ENCODE measurements at places on chromosomes 2 and 18.

DNA sequence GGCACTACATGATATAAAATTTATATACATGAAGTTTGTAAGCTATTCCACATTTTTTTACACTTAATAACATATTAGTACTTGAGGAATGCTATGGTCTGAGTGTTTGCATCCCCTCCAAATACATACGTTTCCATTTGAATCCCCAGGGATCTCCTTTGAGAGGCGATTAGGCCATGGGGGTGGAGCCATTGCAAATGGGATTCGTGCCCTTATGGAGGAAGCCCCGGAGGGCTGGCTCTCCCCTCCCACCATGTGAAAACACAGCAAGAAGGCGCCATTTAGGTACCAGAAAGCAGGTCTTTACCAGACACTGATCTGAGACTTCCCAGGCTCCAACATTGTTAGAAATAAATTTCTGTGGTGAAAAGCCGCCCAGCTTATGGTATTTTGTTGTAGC lies 20.8 kb upstream of the MBP start:
- DNase-seq, result no peak

DNA sequence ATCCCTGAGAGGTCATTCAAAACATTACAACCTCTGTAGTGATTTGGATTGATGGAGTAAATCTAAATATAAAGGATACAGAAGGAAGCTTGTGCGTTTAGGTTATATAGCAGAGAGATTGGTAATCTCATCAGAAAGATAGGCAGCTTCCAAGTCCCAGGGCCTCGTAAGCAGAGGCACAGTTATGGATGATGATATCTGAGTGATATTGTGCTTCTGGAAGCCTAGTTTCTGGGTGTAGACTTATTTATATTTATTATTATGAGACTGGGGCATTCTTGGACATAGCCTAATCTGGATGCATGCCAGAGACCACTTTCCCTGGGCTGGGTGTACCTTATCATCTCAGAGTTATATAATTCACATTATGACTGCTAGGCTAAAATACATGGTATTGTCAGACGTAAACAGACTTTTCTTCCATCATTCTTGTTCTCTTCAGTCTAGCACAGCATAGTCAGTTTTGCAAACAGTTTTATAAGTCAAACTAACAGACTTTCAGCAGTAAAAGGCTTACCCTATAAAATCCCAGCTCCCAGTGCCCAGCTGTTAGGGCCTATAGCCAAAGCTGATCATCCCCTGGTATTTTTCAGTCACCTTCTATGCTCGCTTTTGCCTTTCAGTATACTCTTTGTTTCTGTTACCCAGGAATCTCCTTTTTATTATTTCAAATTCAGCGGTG lies 47.9 kb downstream of the RAB3GAP1 start:
- DNase-seq, result no peak

DNA sequence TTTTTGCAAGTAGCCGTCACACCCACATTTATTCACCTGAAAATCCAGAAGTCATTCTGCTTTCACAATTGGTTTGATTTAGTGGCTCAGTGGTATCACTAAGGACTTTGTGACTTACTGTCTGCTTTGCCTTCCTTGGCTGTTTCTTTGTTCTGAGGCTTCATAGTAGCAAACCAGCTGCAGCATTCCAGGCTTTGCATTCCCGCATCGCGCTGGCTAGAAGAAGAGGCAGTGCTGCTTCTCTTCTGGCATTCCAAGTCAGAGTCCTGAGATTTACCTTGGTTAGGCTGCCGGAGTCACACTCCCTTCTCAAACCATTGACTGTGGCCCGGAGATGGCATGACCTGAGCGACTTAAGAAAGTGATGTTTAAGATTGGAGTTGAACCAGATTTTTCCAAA lies 35.1 kb downstream of the MYO1B start:
- DNase-seq, result no peak

GRCh38 chr2:60306267-60306861 lies 247.1 kb downstream of the BCL11A start:
- peak; percentile 20 for DNase-seq

DNA sequence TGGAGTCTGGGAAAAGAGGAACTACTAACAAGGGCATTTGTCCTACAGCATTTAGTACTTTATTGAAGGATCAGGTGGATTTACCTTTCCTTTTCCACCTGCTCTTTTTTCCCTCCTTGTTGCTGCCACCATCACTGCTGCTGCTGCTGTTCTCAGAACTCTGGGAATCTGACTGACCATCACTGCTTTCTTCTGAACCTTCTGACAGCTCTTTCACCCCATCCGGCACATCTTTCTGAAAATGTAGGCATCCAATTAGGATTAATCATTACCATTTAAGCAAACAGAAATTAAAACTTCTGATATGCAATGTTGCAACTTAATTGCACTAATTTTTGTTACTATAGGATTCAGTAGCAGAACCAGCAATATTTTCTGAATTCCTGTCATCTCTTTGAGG lies 79.0 kb downstream of the ASXL2 start:
- no peak for DNase-seq

- DNase-seq, result no peak
Measured at GRCh38 chr2:23532391-23533337, 147.7 kb downstream of the KLHL29 start.

GRCh38 chr2:99939135-99939534 lies 203.3 kb downstream of the AFF3 start:
- DNase-seq, result no peak

DNA sequence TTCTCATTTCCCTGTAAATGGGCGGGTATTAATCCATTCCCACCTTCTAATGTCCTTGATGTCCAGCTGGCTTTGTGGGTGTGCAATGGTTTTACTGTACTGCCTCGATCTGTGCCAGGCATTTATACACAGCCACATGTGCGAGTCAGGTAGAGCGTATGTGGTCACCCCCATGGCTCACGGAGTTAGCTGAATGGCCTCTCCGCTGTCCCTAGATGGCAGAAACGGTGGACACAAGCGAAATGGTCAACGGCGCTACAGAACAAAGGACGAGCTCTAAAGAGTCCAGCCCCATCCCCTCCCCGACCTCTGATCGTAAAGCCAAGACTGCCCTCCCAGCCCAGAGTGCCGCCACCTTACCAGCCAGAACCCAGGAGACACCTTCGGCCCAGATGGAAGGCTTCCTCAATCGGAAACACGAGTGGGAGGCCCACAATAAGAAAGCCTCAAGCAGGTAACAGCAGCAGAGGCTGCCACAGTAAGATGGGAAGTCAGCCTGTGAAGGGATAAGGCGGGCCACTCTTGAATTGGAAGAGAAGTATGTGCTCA lies 59.1 kb upstream of the EML6 start:
- no peak for DNase-seq

GRCh38 chr2:219460424-219460926 lies 25.8 kb downstream of the SPEG start:
- no peak for DNase-seq

DNA sequence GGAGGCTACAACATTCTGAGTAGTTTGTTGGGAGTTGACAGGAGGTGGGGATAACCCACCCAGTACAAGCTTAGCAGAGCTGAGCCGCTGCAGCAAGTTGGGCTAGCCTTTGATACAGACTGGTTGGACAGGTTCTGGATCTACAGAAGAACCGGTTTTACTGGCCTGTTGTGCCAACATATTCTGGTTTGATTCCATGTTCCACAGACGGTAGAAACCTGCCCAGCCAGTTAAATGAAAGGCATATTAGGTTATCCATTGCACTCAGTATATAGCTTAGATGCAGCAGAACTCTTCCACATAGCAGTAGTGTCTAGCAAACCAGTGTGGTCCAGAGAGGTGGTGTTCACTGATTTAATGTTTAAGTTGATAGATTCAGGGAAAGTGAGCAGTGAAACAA lies 19.3 kb upstream of the RBBP8 start:
- DNase-seq, result no peak

DNA sequence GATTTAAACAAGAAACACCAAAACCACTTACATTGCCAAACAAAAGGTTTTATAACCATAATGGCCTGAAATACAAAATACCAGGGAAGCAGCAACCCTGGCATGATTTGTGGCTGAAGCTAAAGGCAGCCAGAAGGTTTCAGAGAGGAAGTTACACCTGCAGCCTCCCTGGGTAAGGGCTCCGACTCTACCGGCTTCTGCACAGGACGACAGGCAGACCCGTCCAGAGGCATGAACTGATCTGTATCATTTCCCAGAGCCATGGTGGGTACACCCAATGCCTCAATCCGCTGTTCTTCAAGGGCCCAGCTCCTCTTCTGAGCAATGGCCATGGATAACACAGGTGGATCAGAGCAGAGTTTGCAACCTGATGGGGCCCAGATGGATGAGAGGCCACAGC lies 71.6 kb downstream of the PXDN start:
- DNase-seq, result no peak

GRCh38 chr2:85802354-85803103 lies 48.7 kb downstream of the ATOH8 start:
- DNase-seq, result no peak

- DNase-seq, result no peak
Measured at GRCh38 chr2:105812180-105813044, 67.7 kb downstream of the NCK2 start.

DNA sequence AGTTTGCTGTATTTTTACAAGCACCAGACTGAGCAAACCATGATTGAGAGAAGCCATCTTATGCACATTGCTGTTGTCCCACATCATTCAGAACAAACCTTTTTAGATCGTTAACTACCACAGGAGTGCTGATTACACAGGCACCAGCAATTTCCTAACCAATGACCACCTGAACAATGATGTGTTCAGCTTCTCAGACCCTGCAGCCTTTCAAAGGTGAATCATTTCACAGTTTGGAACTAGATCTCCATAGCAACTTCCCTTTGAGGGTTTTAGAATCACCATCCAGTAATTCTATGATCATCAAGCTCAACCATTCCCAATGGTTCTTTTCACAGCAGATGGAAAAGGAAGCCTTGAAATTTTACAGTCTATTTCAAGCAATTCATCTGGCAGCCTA lies 71.4 kb downstream of the OLA1 start:
- DNase-seq, result no peak

GRCh38 chr2:162103443-162104009 lies 29.5 kb upstream of the DPP4 start:
- DNase-seq, result no peak

DNA sequence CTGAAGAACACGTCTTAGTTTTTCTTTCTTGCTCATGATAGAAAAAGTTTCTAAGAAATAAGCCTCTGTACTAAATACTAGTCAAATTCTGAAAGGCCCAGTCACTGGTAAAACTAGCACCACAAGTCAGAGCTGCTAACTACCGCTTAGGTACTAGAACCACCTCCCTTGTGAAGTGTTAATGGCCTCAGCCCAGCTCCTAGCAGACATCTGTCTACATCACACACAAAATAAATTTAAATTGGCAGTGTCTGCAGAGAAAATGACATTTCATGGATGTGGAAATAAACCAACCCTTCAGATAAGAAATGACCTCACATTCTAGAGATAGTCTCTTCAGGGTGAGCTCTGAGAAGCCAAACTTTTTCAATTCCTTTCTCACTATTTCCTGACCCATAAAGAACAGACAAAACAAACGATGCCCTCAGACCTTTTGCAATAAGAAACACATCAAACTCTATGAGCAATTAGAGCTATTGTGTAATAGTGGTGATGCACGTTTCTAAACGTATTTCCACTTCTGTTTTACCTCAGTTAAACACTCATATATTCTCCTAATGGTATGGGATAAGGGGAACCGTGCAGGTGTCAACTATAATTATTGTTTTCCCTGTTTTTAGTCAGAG lies 70.3 kb upstream of the DSG1 start:
- DNase-seq, result peak; percentile 35

DNA sequence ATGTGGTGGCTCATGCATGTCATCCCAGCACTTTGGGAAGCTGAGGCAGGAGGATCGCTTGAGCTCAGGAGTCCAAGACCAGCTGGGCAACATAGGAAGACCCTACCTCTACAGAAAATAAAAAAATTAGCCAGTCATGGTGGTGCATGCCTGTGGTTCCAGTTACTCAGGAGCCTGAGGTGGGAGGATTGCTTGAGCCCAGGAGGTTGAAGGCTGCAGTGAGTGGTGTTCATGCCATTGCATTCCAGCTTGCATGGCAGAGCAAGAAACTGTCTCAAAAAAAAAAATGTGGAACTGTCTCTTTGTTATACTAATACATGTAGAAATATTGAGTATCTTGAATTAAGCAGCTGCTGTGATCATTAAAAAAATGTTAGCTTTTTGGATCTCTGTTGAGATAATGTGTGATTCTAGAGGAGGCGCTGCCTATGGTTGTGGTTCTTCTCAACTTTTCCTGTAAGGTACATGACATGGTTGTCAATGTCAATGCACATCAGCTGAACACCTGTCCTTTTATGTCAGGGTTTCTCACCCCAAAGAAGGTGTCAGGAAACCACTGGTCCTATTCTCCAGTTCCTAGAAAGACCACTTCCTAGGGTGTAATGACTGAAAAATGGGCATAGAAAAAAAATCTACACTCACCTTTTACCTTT lies 34.7 kb upstream of the IL1RL1 start:
- no peak for DNase-seq

DNA sequence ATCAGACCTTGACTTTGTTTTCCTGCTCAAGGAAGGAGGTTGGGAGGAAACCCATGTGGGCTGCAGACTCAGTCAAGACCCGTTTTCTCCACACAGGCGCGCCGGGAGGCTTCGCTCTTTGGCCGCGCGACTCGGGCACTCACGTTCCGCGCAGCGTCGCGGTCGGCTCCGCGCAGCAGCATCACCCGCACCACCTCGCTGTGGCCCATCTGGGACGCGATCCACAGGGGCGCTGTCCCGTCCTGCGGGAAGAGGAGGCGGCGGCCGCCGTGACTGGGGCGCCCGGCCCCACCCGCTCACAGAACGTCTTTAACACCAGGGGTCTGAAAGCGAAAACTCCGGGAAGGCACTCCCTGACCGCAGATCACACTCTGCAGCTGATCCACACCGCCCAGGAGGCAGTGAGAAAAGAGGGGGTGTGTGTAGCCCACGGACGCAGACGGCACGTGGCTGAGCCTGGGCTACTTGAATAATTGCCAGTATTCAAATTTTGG lies 33.1 kb upstream of the NPC1 start:
- DNase-seq, result peak; percentile 80

- peak; percentile 88 for DNase-seq
Measured at GRCh38 chr2:102063941-102064678, 72.3 kb downstream of the IL1R2 start.

DNA sequence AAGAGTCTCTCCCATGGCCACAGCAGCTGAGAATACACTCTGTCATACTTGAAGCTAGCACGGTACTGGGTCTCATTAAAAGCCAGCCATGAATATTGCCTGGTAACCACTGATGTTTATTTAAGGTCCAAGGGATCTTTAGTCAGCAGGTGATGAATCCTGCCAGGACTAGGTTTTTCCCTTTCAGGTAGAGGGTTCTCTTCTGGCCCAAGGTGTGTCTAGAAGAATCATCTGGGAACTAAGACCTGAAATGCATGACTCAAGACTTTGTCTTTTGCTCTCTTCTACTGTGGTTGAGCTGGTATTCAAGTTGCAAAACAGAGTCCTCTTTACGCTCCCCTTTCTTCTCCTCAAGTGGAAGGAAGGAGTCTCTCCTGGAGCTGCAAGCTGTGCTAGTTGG lies 400.5 kb upstream of the FSIP2 start:
- no peak for DNase-seq

- DNase-seq, result peak; percentile 97
Measured at GRCh38 chr2:74831693-74832530, 2.0 kb upstream of the HK2 start.

- DNase-seq, result no peak
Measured at GRCh38 chr2:98571121-98571701, 37.1 kb downstream of the COA5 start.

GRCh38 chr2:112144966-112145365 lies 6.8 kb downstream of the FBLN7 start:
- no peak for DNase-seq

All from inflammatory macrophage treated with lipopolysaccharide for 4 hours (primary cell).